ENCODE measurements at places on chromosomes 2 and 18.

DNA sequence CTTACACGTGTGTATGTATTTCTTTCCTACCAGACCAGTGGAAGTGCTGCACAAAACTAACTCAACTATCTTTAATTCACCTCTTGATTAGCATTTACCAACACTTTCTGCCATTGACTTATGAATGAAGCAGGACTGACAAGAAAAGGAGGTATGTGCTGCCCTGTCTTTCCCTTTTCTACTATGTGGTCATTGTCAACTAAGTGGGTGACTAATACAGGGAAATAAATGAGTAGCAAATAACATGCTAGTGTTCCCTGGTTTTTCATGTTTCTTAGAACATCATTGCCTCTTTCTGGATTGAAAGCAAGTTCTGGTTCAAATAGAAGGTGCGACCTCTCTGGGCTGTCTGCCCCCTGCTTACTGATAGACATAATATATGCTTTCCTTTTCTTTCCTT, 58.0 kb downstream of the LINC00305 start:
- no peak for DNase-seq

- no peak for DNase-seq
Measured at GRCh38 chr2:174223388-174223787, 24.9 kb downstream of the OLA1 start.

DNA sequence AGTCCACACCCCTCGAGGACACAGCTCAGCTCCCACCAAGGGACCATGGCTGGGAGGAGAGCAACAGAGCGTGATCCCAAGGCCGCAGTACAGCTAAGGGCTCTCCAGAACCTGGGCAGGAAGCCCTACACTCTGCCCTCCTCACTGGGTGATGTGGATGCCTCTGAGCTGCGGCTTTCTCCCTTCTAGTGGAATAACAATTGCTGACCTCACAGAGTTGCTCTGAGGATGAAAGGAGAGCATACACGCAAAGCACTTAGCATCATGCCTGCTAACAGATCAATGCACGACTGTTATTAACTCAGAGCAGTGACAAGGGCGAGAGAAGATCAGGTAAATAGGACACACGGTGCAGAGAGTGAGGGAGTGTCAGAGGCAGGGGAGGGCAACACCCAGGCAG, 74.2 kb downstream of the ZFP36L2 start:
- DNase-seq: no peak

DNA sequence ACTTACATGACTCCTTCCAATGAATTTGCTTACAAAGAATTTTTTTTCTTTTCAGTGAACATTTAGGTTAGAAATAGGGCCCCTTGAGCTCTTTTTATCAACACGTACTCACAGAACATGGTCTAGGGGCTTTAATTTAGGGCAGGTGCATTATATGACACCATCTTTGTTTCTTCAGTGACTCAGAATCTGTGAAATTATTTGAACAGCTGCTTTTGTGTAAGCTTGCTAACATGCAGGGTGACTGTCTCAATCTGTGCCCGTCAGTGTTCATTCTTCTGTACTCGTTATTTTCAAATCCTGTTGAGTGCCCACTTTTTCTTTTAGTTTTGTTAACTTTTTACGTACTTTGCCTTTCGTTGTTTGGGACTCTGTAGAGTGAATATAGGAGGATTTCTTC, 52.8 kb upstream of the CABYR start:
- DNase-seq: no peak

DNA sequence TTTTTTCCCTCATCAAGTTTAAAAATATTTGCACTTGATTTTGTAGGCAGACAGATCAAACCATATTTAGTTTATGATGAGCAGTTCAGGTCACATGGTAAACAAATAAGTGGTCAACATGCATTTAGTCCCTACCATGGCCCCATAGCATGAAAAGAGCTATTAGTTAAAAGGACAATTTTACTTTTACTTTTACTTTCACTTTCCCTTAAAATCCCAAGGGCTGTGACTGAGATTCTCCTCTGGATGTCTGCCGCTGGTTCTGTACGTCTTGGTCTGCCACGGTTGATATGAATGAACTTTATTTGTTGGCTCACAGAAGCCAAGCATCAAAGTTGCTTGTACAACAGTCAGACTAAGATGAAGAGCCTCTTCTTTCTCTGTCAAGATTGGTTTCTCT, 626.2 kb upstream of the CDH7 start:
- no peak for DNase-seq

DNA sequence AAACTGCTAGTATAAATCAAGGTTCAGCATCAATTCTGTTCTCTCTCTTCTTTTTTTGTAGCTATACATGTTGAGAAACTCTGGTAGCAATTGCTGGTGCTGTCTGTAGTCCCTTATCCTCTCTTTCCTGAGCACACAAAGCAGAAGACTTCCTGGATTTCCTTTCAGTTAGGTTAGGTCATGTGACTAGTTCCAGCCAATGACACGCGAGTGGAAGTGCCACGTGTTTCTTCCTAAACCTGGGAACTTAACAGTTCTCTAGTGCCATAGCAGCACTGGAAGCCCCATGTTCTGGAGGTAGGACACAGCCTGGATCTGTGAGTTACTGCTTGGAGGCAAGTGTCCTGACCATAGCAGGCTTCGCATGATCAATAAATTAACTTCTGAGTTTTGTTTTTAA, 125.9 kb downstream of the PLA2R1 start:
- no peak for DNase-seq

DNA sequence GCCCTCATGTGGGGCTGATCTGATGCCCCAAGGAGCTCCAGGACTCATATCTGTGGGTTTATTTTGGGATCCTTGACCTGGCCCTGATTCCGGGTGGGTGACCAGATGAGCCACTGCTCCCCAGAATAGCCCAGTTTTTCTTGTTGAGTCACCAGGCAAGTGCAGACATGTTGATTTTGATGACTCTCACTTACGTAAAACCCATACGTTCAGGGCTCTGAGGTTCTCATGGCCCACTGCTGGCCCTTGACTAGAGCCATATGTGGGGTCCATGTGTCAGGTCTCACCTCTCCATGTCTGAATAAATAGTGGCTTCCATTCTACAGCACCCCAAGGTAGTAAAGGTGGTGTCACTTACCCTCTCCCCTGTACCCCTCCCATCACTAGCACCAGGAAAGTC, 41.9 kb downstream of the CDC42EP3 start:
- no peak for DNase-seq

DNA sequence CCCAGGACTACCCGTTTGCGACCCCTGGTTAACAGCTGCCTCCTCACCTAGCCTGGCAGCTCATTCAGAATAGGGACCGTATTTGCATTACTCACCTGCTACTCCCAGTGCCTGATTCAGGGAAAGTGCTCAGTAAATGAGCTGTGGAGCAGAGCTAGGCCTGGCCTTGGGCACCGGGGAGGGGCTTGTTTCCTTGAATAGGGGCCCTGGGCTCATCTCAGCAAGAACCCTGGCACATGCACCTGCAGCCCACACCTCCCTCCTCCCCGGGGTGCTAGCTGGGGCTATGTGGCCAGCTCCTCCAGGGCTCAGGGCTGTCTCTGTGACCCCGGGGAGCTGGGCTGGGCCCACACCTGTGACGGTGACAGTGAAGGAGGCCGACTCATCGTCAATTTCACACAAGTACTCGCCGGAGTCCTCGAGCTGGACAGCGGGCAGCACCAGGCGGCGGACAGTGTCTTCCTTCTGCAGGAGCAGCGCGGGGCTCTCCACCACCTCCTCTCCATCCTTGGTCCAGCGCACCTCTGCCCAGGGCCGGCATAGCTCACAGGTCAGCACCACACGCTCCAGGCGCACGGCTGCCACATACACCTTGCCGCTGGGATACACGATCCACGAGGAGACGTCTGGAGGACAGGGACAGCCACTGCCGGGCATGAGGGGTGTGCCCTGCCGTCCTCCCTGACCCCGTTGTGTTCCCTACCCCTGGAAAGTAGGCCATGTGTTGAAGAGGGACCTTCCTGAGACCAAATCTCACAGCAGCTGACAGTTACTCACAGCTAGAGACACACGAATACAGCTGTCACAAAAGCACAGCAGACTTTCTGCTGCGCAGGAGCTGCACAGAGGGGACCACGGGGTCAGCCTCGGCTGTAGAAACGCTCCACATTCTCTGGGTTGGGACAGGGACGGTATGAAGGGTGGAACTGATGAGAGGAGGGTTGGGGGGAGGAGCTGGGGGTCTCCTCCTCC, 9.0 kb downstream of the OBSL1 start:
- DNase-seq: no peak

DNA sequence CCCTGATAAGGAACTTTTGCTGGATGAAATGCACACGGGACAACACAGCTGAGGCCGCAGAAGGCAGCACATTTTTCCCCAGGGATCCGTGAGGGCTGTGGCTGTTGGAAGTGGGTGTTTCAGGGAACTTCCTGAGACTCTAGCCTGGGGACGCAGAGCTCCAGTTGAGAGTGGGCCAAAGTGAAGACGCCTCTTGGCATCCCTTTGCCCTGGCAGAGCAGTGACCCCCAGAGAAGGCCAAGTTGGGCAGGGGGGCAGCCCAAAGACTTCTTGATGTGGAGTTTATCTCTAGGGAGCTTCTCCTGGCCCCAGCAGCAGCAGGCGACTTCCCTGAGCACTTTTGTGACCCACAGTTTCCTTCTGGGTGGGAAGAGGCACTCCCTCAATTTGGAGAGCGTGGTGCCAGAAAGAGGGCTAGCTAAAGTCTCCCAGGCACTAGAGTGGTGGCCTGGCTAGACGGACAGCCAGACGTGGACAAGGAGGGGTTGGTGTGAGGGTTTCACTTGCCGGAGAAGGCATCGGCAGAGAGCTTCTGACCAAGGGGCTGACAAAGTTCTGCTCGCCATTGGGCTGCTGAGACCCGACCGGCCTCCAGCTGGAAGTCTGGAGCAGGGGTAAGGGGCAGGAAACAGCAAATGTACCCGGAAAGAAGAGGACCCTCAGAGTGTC, 108.8 kb downstream of the ACKR3 start:
- no peak for DNase-seq
